ENCODE measurements at places on chromosomes 2 and 18. TPM values are rescaled to one million over a fixed set of nuclear protein-coding genes. Genes with fewer than 3 reads are reported as not detected.

COL6A3 gene
- total RNA-seq, result 0.66 TPM

ALPG gene
- 1.4 TPM for total RNA-seq

UPP2 gene
- not detected for total RNA-seq

ELP2 gene
- total RNA-seq, result 129 TPM

SKA1 gene
- total RNA-seq, result 20.6 TPM

IL18RAP gene
- not detected for total RNA-seq

HOXD13 gene
- not detected for total RNA-seq

UGT1A5 gene
- not detected for total RNA-seq

SERPINB12 gene
- total RNA-seq, result not detected

STARD6 gene
- total RNA-seq, result not detected

GRCh38 chr2:21928292-21928691 is 804.5 kb downstream of the TDRD15 start:
- DNase-seq, result no peak

DNA sequence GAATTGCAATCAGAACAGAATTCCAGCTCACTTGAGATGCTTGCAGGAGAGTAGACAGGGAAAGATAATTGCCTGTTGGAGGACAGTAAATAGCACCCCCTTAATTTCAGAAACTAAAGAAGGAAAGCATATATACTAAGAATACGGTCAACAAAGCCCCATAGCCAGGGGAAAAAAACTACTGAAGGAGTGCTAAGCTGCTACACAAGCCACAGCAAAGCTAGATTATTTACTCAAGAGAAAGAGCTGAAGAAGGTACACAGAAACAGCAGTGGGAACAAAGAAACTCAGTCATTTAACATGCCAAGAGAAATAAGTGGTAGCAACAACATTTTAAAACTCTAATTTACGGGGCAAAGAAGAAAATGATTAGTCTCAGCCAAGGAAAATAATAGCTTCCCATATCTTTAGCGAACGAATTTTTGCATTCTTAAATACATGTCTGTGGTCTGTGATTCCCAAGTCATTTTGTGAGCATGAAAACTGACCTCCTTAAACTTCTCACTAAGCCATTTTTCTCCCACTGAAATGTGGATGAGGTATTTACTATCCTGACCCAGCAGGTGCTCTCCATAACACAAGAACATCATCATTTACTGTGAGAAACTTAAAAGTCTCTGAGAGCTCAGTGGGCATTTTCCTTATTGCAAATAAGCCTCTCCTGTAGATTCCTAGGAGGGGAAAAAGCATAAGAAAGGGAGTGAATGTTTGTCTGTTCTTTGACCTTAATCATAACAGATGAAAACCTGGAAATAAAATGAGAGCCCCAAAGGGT is 196.0 kb downstream of the PAX3 start:
- DNase-seq, result no peak

DNA sequence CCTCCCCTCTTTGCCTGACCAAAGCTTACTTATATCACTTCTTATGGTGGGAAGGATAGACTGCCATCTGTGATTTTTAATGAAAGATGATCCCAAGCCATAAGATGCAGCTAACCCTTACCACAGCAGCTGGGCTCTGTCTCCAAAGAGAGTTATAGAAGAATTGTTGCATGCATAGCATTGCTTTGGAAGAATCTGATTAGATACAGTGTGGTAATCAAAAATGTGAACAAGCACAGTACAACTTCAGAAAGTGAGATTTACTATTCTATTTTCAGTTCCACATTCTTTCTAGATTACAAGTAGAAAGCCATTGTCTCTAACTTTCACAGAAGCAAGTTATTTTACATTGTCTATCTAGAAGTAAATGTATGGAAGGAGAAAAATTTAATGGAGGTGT is 129.0 kb upstream of the ACVR2A start:
- DNase-seq, result no peak

- DNase-seq, result no peak
Measured at GRCh38 chr2:237869343-237870102, 10.1 kb downstream of the RAMP1 start.

DNA sequence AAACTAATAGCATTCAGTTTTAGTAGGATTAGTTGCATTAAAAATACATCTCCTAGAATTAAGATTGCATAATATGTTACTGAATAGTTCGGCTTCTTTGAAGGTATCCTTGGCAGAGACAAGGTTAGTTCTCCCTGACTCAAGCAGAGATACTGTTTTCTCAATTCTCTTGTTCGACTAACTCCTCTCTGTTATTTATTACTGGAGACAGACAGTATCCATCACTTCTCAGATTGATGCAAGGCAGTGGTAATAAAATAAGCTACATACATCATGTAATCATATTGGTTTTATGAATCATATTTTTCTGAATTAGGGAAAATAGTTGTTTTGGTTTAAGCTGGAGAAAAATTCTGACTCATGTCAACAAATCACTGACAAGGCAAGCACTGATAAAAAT is 134.8 kb downstream of the SLC8A1 start:
- DNase-seq, result no peak

- no peak for DNase-seq
Measured at GRCh38 chr18:48155856-48156255, 225.4 kb upstream of the SMAD2 start.

DNA sequence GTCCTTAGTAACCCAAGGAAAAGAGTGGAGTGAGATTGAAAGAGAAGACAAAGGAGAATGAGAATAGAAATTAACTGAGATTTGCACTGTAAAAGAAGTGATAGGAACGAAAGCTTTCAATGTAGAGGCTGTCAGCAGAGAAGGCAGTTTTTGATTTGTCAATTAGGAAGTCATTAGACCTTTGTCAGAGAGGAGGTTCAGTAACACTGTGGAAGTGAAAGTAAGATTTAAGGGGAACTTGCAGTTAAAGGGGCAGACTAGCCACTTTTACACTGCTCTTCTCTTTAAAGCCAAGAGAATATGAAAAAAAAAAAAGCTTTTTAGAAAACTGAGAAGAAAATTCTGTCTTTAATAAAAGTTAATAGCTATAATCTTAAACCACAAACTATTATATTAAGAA is 11.5 kb upstream of the KYNU start:
- no peak for DNase-seq

DNA sequence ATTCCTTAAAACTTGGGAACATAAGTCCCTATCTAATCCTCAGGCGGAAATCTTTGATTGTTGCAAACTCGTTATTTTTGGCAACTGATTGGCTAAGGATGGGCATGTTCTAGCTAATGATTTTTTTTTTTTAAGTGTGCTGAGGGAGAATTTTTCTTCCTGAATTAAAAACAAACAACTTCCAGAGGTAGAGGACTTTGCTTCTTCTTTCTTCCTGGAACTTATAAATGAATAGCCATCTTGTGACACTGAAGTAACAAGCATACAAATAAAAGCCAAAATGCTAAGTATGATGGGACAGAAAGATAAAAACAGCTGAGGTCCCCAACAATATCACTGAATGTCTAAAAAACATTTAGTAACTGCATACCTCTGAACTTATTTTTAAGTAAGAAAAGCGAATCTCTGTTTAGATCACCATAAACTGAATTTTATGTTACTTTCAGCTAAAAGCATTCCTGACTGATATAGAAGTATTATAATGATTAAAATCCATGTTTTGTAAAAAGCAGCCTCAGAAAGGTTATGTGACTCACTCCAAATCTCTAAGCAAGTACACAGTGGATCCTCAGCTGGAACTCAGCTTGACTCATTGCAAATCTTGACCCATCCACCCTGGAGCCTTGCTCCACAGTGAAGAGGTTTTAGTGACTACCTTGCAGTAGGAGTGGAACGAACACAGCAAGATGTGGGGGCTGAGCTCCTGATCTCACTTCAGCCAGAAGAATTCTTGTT is 344.4 kb downstream of the CLIP4 start:
- DNase-seq, result no peak

- DNase-seq, result no peak
Measured at GRCh38 chr18:35688757-35689156, 107.2 kb downstream of the GALNT1 start.

DNA sequence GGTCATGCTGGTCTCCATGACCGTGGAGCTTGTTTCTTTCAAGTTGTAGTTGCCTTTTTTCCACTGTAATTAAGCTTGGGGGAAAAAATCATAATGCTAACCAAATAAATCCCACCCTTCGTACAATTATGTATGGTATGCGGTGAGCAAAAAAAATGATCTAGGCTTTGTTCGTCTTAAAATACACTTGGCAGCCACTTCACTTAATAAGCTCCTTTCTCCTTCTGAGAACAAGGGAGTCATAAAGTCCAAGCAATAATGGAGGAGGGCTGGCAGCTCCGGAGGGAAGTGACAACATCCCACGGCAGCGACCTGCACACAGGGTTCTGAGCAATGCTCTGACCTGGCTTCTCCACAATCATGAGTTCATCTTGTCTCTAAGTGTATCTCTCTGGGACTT is 91.2 kb upstream of the KLHL29 start:
- no peak for DNase-seq

- no peak for DNase-seq
Measured at GRCh38 chr2:177075254-177075653, 137.3 kb upstream of the HNRNPA3 start.

- DNase-seq, result no peak
Measured at GRCh38 chr2:239678666-239679296, 278.0 kb upstream of the HDAC4 start.

DNA sequence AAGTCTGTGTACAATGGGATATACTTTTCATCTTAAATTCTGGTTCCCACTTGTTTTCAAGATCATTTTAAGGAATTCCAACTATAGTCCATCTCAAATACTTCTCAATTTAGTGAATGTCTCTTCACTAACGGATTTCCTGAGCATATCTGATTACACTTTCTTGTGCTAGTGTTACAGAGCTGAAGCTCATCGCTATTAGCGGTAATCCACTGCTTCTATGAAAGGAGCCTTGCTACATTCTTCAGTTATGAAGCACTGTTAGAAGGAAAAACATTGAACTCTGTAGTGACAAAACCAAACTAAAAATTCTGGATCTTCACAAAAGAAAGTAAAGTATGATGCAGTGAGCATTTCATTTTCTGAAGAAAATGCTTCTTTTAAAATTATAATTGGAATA is 72.0 kb downstream of the AGPS start:
- DNase-seq, result no peak

DNA sequence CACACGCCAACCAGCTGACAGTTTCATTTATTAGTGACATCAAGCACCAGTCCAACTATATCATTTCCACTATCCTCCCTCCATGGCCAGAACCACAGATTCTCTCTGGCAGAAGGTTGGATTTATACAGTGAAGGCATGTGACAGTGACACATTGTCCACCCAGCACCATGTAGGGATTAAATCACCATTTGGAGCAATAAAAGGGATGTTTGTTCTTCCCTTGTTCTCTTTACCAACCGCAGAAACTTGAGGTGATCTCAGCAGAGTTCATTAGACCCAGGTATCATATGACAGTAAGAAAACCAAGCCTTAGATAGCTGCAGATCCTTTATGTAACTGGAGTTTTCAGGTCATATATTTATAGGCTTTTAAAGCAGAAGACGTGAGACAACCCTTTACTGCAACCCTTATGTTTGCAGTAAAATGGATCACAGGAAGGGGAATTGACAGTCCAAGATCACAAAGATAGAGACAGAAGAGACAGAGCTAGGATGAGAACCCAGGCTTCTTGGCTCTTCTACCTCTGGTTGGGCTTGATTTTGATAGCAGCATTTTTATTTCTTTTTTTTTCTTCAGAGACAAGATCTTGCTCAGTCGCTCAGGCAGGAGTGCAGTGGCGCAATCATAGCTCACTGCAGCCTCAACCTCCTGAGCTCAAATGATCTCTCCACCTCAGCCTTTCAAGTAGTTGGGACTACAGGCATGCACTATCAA is 80.1 kb downstream of the XDH start:
- DNase-seq, result no peak

GRCh38 chr2:167132066-167132465 is 243.8 kb downstream of the XIRP2 start:
- DNase-seq, result no peak

- no peak for DNase-seq
Measured at GRCh38 chr2:216308576-216308975, 63.7 kb downstream of the MARCHF4 start.

- DNase-seq, result no peak
Measured at GRCh38 chr2:207385076-207385475, 144.7 kb upstream of the CREB1 start.

DNA sequence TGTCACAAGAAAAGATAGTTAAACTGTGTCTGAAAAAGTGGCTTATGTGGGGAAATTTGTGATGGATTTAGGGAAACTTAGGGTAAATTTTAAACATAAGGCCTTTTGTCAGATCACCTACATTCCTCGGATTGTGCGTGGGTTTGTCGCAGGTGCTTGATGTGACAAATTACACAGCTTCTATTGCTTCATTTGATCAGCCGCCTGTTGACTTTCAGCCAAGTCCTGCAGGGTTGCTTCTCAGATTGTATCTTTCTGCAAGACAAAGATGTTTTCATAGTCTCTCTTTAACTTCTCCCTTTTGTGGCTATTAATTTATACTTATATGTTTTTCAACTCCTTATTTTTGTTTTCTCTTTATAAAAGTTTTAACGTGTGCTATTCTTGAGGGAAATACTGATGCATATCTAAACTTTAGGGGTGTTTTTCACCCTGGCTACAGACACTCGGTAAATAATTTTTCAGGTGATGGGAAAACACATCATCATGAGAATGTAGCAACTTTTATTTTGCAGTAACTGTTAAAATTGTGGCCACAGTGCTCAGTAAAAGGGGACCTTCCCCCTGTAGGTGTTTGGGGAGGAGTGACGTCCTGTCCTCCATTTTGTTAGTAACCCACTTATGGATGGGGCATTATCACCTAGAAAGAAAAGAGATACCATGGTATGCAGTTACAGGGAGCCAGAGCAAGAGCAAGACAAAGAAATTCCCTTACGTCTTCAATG is 31.4 kb downstream of the GALM start:
- DNase-seq, result no peak

GRCh38 chr2:237530472-237531433 is 35.6 kb upstream of the PRLH start:
- DNase-seq, result no peak

DNA sequence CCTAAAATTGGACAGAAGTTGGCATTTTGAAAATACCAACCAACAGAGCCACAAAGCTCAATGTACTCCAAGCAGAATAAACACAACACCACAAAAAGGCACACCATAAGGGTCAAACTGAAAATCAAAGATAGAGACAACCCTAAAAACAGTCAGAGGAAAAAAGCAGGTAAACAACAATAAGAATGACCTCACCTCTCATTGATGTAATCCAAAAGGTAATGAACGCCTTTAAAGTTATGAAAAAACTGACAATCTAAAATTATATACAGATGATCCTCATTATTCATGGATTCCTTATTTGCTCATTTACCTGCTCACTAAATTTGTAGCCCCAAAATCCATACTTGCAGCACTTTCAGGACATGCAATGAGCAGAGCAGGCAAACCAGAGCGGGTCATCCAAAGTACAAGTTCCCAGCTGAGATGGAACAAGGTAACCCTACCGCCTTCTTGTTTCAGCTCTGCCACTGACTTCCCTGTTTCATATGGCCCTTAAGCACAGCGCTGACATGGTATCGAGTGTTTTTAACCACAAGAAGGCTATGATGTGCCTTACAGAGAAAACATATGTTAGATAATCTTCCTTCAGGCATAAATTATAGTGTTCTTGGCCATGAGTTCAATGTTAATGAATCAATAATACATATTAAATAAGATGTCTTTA is 17.0 kb downstream of the RTN4 start:
- no peak for DNase-seq

GRCh38 chr18:37565101-37565976 is at the start of gene CELF4:
Gene CELF4 (minus strand): TSS chr18:37565798.
- no peak for DNase-seq

All from H9 (cell line).